Thoracic aorta (tissue), 2 donors: ENCODE measurements at places on chromosomes 3 and 15. TPM values are rescaled to one million over a fixed set of nuclear protein-coding genes. Genes with fewer than 3 reads are reported as not detected.

CAND2 gene
- 44.6 TPM for total RNA-seq

XCR1 gene
- total RNA-seq, result not detected

DNA sequence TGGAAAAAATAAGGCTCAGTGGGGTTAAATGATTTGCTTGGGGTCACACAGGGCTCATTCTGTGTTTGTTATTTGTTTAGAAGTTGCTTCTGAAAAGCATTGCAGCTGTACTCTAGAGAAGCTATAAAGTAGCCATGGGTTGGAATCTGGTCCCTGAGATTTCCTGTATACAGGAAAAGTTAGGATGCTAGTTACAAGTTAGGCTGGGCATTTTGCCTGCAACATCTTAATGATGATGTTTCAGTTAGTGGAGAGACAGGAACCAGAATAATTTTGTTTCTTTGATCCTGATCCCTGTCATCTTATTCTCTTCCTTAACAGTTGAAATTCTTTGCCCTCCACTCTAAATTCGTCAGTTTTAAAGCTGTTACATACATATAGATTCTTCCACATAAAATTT lies 445.3 kb downstream of the OTOL1 start:
- no peaks in the 10 kb centered on the region for H3K36me3 ChIP-seq
- H3K27ac ChIP-seq, result no peak overlapping the region
- H3K4me1 ChIP-seq, result peaks cover 18% of the 10 kb centered on the region

GRCh38 chr15:91338766-91339165 lies 238.7 kb downstream of the SV2B start:
- H3K4me3 ChIP-seq, result no peak overlapping the region
- H3K36me3 ChIP-seq, result no peaks in the 10 kb centered on the region
- no peaks in the 10 kb centered on the region for H3K27me3 ChIP-seq
- no peak overlapping the region for H3K27ac ChIP-seq

GRCh38 chr15:36943508-36944361 lies 156.6 kb downstream of the MEIS2 start:
- H3K36me3 ChIP-seq, result peaks cover 4% of the 10 kb centered on the region
- H3K4me1 ChIP-seq, result peaks cover 17% of the 10 kb centered on the region
- no peak for DNase-seq
- H3K4me3 ChIP-seq, result no peak overlapping the region
- H3K27me3 ChIP-seq, result no peaks in the 10 kb centered on the region
- no peak overlapping the region for H3K27ac ChIP-seq

DNA sequence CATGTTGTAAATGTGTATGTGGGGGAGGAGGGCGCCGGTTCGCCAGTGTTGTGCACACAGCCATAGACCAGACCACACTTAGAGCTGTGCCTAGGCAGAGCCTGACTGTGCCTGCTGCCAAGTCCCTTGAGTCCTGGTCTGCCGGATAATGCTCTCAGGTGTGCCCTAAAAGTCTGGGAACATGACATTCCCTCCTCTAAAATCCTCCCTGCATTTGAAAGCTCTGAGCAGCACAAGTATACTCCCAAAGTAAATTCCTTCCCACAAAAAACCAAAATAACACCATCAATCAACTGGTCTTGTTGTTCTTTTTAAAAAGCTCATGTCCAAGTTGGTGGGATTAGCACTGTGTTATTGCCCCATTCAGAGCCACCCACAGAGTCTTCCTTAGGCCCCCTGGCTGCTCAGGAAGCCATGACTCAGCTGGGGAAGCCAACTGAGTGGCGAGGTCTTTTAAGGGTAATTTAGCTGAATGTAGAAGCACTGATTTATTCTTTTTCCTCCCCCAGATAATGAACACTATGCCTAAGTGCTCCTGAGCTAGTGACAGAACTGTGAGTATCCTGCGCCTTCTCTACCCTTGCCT lies 147.8 kb upstream of the MCTP2 start:
- no peaks in the 10 kb centered on the region for H3K27me3 ChIP-seq
- no peak for DNase-seq
- no peak overlapping the region for H3K4me3 ChIP-seq

GRCh38 chr3:123876858-123877257 lies 7.3 kb downstream of the MYLK start:
- no peaks in the 10 kb centered on the region for H3K27me3 ChIP-seq
- H3K27ac ChIP-seq, result peak overlapping the region; percentile 61
- no peaks in the 10 kb centered on the region for H3K36me3 ChIP-seq
- peaks cover 46% of the 10 kb centered on the region for H3K4me1 ChIP-seq
- no peak for DNase-seq
- H3K4me3 ChIP-seq, result no peak overlapping the region
